ENCODE measurements at places on chromosomes 2 and 18.
A peak's percentile ranks its signal among the peaks of the same experiment; 100 is the strongest.

- DNase-seq: no peak
These were observed 481.4 kb downstream of the CMPK2 start for GRCh38 chr2:6384341-6384740.

- DNase-seq: no peak
These were observed 22.6 kb upstream of the PELI1 start for GRCh38 chr2:64166637-64167420.

- DNase-seq: no peak
These were observed 26.0 kb upstream of the IL37 start for GRCh38 chr2:112884869-112885505.

- no peak for DNase-seq
These were observed 156.4 kb downstream of the NRXN1 start for GRCh38 chr2:50875561-50875960.

GRCh38 chr18:46449499-46449898 is 207.5 kb downstream of the LOXHD1 start:
- no peak for DNase-seq

DNA sequence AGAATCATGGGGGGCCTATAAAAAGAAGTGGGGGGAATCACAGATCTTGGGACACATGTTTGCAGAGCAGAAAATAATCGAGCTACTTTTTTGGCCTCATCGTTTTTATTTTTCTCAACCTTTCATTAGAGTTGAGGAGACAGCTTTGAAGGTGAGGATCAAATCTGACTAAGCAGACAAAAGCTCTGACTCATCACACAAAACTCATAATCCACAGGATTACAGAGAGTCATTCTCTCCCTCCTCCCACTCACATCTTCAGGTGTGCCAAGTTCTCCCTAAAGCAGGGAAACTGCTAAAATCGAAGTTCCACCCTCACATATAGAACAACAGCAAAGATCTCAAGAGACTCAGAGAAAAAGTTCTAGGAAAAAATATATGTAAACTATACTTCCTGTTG is 15.6 kb downstream of the BAZ2B start:
- no peak for DNase-seq

DNA sequence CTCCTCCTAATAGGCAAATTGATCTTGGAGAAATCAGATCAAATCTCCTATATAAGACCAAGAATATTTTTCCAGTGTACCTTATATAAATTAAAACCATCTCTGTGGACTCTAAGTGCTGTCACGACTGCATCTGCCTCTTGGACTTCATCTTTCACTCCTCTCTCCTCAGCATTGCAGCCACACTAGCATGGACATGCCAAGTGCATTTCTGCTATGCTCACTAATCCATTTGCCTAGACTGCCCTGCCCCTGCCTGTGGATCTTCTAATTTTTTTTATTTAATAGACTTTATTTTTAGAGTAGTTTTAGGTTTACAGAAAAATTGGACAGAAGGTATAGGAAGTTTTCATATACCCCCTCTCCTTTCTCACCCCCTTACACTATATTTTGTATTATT is 146.7 kb upstream of the VWC2L start:
- no peak for DNase-seq

GRCh38 chr2:208101716-208102631 is 22.4 kb downstream of the CRYGD start:
- peak; percentile 10 for DNase-seq

GRCh38 chr2:158762336-158762735 is 32.8 kb upstream of the DAPL1 start:
- DNase-seq: no peak

DNA sequence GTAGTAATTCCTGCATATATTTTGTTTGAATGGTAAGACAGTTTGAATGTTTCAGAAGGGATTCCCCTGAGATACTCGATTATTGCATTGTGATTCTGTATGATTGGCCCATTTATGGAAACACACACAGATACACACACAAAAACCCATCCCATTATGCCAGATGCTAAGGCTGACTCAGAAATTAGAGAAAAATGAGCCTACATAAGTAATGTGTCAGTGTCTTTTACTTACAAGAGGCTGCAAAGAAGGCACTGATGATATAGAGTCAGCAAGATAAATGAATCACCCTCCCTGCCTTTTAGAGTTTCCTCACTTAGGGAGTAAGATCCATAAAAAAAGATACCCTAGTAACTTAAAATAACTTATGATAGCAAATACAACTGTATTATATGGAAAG is 1481.1 kb upstream of the ACVR2A start:
- no peak for DNase-seq

DNA sequence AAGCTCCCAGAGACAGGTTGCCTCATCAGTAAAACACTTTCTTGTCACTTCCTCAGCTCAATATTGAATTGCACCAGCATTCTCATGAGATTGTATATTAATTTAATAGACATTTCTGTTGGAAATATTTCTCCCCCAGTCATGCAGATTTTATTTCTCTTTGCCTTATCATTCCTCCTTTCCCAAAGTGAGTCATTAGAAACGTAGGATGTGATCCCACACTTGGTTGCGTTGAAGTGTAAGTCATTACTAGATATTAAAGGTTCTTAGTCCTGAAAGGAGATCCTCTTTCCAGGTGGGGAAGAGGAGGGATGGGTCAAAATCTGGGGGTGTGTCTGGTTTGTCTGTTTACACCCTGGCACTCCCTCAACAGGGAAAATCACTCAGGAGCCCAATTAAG is 438.2 kb downstream of the SLC4A3 start:
- DNase-seq: no peak

DNA sequence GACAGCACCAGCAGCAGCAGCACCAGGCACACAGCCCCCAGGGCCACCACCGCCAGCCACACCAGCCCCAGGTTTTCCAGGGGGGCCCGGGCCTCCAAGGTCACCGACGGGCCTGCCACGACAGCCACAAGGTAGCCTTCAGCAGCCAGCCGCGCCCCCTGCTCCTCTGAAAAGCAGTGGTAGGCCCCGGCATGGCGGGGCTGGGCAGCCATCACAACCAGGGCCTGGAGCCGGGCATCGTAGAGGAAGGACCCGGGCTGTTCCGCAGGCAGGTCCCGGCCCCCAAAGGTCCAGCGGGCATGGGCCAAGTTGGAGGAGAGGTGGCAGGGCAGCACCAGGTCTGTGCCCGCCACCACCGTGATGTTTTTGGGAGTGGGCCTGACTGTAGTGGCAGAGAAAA is 3.3 kb upstream of the ANKRD39 start:
- no peak for DNase-seq

DNA sequence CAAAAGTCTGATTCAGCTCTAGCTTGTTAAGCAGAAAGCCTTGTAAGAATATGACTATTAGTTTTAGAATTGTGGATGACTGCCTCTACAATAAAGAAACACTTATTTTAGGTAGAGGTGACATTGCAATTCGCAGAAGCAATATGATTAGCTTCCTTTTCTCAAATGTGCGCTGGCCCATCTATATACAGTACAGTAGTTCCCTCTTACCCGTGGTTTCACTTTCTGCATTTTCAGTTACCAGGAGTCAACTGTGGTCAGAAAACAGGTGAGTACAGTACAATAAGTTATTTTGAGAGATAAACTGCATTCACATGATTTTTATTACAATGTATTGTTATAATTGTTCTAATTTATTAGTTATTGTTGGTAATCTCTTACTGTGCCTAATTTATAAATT is 405.1 kb downstream of the GPD2 start:
- no peak for DNase-seq

- DNase-seq: no peak
These were observed 143.7 kb upstream of the NOSTRIN start for GRCh38 chr2:168658706-168659105.

- no peak for DNase-seq
These were observed 31.0 kb downstream of the ANKRD29 start for GRCh38 chr18:23631746-23632145.
